Stimulated activated CD4-positive, alpha-beta T cell treated with anti-CD3 and anti-CD28 coated beads, Interleukin-12 subunit alpha, Interleukin-12 subunit beta, amount 100 ng/mL, for 48 hours (primary cell): ENCODE measurements at places on chromosomes 2 and 18.

- DNase-seq, result no peak
Measured at GRCh38 chr2:86029873-86030272, 75.8 kb downstream of the POLR1A start.

DNA sequence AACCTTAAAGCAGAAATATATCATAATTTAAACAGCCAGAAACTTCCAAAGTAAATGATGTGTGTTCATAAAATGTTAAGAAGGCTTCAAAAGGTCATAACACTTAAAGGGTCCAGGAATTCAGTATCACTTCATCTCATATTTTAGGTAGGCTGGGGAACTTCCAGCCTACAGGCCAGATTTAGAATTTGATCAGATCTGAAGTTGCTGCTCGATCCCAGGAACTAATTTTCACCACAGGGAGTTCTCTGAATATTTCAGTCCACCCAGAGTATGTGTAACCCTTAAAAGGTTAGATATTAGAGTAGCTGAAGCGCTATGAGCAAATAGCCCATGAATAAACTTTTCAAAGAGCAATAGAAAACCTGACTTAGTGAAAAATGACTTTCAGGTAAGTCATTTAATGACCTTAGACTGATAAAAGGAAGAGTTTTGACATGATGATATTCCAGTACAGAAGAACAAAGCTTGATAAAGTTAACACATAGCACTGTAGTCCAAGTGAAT is 1.7 kb downstream of the WIPF1 start:
- DNase-seq, result no peak

GRCh38 chr2:117980783-117981676 is 32.8 kb downstream of the CCDC93 start:
- DNase-seq, result no peak

DNA sequence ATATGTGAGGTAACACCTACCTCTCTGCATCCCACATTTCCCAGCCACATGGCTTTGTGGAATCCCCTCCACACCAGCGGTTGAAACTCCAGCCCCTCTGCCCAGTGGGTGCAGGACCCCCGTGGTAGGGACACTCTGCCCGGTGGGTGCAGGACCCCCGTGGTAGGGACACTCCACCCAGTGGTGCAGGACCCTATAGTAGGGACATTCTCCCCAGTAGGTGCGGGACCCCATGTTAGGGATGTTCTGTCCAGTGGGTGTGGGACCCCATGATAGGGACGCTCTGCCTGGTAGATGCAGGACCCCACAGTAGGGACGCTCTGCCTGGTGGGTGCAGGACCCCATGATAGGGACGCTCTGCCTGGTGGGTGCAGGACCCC is 11.5 kb downstream of the COPS9 start:
- no peak for DNase-seq

GRCh38 chr2:1097101-1097500 is 146.5 kb downstream of the SNTG2 start:
- no peak for DNase-seq

- no peak for DNase-seq
Measured at GRCh38 chr2:220662431-220662830, 909.7 kb downstream of the EPHA4 start.

- DNase-seq, result no peak
Measured at GRCh38 chr2:61045999-61046398, 19.7 kb upstream of the SANBR start.

GRCh38 chr2:157170299-157170698 is 87.2 kb upstream of the GALNT5 start:
- DNase-seq, result no peak

GRCh38 chr2:204401114-204401513 is 144.2 kb upstream of the PARD3B start:
- no peak for DNase-seq

DNA sequence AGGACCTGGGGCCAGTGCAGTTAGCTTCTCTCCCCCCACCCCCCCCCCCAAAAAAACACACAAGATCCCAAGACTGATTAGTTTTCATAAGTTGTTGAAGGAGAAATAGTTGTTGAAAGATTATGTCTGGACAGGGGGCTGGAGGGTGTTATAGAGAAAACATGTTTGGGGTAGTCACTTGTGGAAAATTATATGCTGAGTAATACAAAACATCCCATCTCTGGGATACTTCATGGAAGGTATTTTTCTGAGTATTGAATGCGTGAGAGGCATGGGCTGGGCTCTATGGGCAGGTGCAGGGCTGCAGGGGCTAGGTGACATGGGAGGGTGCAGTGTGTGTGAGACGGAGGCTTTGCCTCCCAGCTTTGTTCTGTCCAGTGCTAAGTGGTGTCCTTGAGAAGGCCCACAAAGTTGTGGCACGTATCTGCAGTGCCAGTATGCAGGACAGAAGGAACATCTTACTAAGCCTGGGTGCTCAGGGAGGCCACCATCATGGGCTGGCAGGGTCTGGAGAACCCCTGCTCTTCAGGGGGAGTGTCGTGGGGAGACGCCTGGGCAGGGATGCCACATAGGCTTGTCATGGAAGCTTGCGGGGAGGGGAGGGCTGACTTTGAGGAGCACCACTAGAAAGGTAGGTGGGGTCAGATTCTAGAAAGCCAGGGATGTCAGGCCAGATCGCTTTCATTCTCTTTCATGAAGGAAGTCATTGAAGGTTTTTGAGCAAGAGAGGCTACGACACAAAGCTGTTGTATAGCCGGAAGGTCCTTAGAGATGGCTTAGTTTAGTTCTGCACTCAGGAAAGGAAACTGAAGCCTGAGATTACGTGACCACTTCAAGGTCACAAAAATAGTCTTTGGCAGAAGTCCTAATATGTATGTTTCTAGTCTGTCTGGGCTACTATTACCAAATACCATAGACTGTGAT is 232.0 kb downstream of the LDLRAD4 start:
- DNase-seq, result no peak

- no peak for DNase-seq
Measured at GRCh38 chr2:142299021-142299420, 168.2 kb upstream of the LRP1B start.

GRCh38 chr2:148981324-148981723 is 57.2 kb upstream of the LYPD6B start:
- no peak for DNase-seq

- no peak for DNase-seq
Measured at GRCh38 chr2:36659872-36660312, 36.6 kb upstream of the VIT start.

GRCh38 chr2:100884145-100884621 is 64.2 kb downstream of the NPAS2 start:
- DNase-seq, result no peak

- no peak for DNase-seq
Measured at GRCh38 chr2:190744041-190744440, 95.2 kb downstream of the NAB1 start.

- DNase-seq, result no peak
Measured at GRCh38 chr2:236552212-236552542, 17.4 kb upstream of the ACKR3 start.

- DNase-seq, result no peak
Measured at GRCh38 chr2:208304695-208305094, 38.6 kb downstream of the PIKFYVE start.

- no peak for DNase-seq
Measured at GRCh38 chr2:48601349-48601748, 16.3 kb upstream of the GTF2A1L start.

DNA sequence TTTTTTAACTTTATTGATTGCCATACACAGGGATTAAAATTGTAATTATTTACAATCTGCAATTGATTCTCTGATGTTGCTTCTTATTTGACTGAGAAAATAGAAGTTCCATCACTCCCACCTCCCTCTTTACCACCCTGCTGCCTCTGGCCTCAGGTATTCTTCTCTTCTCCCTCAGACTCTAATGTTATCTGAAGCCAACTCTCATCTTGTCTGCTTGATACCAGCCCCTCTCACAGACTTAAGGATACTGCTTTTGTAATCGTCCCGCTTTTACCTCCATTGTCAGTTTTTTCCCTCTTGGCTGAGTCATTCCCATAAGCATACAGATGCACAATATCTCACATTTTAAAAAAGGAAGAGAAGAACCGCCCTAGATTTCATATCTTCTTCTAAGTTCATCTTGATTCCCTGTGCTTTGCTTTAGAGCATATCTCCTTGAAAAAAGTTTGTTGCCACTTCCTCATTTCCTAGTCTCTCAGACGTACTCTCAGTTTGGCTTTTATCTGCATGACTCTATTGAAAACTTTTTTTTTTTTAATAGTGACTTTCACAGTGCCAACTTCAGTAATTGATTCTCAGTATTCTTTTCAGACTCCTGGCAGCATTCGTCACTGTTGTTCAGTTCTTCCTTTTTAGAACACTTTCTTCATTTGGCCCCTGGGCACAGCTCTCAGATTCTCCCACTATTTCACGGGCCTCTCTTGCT is 31.1 kb downstream of the SPAG16 start:
- no peak for DNase-seq

DNA sequence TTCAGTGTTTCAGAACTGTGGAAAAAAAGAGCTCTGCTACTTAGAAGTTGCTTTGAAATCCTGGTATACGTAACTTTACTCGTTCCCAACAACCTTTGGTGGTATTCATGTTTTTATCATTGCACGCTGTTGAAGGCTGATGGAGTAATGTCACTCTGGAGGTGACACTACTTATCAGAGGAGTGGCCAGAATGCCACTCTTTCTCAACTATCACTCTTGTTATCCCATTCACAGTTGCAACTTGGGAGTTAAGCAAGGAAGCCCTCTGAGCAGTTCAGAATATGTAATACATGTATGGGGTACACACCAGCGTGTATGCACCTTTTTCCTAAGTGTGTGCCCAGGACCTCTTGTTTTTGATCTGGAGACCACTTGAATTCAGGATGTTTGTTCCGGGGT is 53.6 kb downstream of the TANC1 start:
- DNase-seq, result no peak

GRCh38 chr2:128628206-128628605 is 309.5 kb upstream of the HS6ST1 start:
- DNase-seq, result no peak

DNA sequence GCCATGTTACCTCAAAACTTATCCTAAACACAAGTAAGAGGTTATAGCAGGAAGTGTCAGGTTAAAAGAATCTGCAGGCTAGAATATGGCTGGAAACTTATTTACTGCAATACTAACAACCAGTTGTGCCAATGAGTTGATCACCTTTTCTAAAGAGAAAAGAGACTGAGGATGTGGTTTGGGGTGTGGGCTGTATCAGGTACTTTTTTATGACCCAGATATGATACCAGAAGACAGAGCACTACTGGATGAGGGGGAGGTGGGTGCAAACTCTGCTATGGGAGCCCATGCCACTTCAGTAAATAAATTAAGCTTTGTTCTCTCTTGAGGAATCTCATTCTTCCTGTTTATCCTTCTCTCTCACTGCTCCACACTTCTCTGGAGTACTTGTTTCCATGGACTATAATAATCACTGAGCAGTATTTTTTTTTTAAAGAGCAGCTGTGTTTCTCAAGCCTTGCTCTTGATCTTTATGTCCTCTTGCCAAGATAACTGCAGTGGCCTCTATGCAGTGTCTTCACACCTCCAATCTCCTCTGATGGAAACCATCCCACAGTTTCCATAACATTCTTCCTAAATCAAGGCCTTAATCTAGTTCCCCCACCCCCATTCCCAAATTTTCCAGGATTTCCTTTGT is 51.2 kb upstream of the NOSTRIN start:
- DNase-seq, result no peak

GRCh38 chr2:217978536-217979150 is 24.2 kb downstream of the TNS1 start:
- no peak for DNase-seq

- DNase-seq, result no peak
Measured at GRCh38 chr2:225668606-225669266, 269.2 kb downstream of the NYAP2 start.

DNA sequence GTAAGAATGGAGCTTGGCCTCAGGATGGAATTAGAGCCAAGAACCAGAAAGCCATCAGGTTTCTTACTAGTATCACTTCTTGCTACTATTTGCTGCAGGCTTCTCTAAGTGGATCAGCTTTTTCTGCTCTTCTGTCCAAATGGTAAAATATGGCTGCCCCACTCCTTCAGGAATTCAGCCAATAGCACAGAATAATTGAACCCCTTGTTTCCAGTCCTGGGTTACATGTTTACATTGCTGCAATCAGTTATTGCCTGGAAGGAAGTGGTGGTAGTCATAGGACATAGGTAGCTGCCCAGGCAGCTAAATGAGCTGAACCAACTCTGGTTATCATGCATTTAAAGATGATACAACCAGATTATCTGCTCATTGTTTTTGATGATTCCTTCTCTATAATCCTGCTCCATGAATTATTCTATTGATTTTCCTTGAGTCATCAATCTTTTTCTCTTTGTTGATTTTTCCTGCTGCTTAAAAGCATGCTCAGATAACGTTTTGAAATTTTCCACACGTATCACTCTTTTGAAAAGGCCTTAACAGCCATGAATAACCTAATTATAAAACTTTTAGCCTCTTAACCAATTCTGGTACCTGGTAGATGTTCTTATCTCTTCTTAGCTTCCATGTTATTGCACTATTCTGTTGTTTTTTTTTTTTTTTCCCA is 12.6 kb downstream of the AGPS start:
- no peak for DNase-seq

DNA sequence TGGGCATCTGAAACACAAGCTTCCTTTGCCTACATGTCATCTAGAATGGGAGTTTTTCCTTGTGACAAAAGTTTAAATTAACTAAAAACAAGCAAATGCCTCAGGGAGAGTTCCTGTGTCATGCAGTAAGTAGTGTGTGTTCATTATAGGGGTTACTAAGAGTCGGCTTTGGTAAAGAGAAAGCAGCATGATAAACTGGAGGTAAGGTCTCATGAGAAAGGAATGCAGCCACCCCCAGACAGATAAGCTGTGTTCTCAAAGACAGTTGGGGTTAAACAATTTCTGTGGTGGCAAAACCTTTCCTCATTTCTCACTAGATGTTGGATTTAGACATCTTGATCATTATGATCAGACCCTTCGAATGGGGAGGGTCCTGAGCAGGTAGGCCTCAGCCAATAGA is 129.7 kb downstream of the MAP4K4 start:
- no peak for DNase-seq

GRCh38 chr2:134275058-134275862 is 21.4 kb downstream of the MGAT5 start:
- DNase-seq, result no peak

DNA sequence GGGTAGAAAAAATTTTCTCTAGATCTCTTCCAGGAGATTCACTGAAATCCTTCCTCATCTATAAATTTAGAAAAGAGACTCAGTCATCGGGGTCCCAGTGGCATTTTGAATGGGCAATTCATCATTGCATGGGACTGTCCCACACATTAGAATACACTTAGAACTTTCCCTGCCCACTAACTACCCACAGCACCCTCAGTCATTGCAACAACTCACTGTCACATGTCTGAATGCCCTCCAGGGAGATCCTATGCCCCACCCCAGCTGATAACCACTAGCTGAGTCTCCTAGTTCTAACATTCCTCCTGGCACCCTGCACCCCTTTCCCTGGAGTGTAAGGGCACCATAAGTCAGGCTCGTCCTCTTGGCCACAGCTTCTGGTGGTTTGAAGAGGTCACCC is 89.6 kb downstream of the INSIG2 start:
- no peak for DNase-seq
